ENCODE measurements at places on chromosomes 12 and 14.

DNA sequence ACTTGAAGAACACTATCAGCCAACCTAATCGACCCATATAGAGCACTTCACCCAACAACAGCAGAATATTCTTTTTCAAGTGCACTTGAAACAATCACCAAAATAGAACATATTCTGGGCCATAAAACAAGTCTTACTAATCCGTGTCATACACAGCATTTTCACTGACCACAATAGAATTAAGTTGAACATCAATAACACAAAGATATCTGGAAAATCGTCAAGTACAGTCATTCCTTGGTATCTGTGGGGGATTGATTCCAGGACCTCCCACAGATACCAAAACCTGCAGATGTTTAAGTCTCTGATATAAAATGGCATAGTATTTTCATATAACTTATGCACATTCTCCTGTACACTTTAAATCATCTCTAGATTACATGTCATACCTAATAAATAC is 295.7 kb downstream of the BCL11B start:
- DNase-seq: no peak

DNA sequence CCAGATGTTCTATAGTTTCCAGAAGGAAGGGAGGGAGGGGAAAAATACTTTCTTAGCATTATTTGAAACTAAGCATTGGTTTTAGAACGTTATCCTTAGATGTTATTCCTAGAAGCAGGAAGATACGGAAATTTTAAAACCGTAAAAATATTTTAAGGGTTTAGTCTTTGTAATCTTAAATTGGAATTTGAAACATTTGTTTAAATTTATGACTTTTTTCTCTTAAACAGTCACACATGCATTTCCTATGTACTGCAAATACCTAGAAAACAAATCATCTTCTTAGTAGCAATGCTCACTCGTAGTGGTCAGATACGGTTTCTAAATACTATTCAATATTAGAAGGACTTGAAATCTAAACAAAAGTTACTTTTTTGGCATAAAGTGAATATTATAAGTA is 282.0 kb downstream of the ERC1 start:
- no peak for DNase-seq

- no peak for DNase-seq
Observed at GRCh38 chr12:132379996-132380395, 50.6 kb upstream of the GALNT9 start.

DNA sequence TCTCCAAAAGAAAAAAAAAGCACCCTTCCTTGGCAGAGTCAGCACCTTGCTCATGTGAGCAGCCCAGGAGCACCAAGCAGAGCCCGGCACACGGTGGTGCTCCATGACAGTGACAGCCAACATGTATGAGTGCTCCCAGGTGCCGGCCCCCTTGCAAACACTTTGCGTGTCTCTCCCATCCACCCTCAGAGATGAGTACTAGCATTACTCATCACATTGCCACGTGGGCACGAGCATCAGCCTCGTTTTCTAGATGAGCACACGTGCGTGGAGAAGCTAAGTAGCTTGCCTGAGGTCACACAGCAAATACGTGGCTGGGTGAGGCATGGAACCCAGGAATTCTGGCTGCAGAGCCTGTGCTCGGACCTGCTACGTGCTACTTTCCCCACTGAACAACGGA is 177.9 kb upstream of the PRMT8 start:
- peak; percentile 69 for DNase-seq

GRCh38 chr14:34081101-34081575 is 130.3 kb upstream of the EGLN3 start:
- peak; percentile 13 for DNase-seq

DNA sequence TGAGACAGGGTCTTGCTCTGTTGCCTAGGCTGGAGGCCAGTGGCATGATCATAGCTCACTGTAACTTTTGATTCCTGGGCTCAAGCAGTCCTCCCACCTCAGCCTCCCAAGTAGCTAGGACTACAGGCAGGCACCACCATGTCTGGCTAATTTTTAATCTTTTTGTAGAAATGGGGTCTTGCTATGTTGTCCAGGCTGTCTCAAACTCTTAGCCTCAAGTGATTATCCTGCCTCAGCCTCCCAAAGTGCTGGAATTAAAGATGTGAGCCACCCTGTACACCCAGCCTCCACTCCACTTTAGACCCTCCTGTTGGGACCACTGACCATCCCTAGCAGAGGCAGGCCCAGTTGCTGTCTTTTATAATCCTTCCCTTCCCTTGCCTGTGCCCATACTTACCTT is 63.3 kb upstream of the OSBPL8 start:
- DNase-seq: no peak

DNA sequence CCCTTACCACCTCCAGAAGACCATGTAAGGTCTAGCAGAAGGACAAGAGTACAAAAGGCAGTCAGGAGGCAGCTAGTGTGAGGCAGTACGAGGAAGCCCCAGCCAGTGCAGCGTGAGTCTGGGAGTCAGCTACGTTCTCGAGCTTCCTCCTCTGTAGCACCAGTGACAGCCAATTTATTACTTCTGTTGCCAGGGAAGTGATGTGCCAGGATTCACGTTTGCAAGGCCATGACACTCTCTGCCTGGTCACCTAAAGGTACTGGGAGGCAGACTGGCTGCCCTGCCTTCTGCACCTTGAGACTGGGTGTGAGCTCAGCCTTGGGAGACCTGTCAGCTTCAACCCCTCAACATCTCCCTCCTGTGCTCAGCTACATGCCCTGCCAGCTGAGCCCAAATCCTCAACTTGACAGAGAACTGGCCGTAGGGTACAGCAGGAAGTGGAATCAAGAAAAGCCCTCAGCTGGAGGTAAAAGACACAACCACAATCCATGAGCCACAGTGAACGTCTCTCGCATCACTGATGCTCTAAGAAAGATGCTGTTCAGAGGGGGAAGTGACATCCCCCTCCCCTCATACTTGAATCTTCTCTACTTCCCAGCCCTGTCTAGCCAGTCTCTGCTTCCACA is 182.5 kb upstream of the RGS6 start:
- no peak for DNase-seq

Measured in foreskin fibroblast (primary cell).